Stimulated activated CD4-positive, alpha-beta T cell treated with anti-CD3 and anti-CD28 coated beads, TNF-alpha, amount 100 ng/mL, for 4 hours (primary cell): ENCODE measurements at places on chromosomes 1 and 21.
A peak's percentile ranks its signal among the peaks of the same experiment; 100 is the strongest.

GRCh38 chr1:67338642-67339041, 31.0 kb downstream of the IL12RB2 start:
- no peak for DNase-seq

- peak; percentile 89 for DNase-seq
These were observed at the start of gene TARS2 for GRCh38 chr1:150486966-150487762. Gene TARS2 (plus strand): TSS chr1:150487419. CDS start chr1:150487451, 32 bp downstream.

GRCh38 chr21:40021558-40022351, 154.5 kb downstream of the PCP4 start:
- DNase-seq, result no peak

- no peak for DNase-seq
These were observed 106.5 kb downstream of the HLCS start for GRCh38 chr21:36859744-36860501.

DNA sequence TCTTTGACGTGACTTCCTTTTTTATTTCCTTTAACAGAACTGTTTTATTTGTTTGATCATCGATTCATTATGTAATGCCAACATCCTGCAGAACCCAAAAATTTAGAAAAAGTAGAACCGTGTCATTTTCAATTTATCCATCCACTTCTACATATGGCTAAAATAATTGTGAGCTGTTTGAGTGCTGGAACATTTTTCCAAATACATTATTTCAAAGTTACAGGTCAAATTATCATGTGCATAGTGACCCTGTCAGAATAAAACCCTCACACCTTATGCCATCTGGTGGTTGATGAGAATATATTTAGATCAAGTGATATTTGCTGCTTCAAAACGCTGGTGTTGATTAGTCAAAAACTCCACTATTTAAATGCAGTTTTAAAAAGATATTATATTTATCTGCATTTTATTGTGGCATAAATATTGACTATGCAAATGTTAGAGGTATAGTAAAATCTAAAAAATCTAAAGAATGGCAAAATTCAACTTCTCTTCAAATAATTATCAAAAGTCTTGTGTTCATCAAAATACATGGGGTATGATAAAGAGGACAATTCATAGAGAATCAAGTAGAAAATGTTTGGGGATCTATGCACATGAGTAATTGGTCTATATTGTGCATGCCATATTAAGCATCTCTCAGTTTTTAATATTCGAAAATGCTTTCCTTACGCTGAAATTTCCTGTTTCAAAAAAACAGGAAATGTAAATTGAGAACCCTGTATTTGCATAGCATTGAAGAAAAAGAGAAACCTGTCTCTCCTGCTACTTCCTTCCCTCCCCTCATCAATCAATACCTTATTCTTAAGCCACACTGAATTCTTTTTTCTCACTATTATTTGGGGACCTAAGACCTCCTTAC, 39.7 kb downstream of the UBE2U start:
- DNase-seq, result no peak

DNA sequence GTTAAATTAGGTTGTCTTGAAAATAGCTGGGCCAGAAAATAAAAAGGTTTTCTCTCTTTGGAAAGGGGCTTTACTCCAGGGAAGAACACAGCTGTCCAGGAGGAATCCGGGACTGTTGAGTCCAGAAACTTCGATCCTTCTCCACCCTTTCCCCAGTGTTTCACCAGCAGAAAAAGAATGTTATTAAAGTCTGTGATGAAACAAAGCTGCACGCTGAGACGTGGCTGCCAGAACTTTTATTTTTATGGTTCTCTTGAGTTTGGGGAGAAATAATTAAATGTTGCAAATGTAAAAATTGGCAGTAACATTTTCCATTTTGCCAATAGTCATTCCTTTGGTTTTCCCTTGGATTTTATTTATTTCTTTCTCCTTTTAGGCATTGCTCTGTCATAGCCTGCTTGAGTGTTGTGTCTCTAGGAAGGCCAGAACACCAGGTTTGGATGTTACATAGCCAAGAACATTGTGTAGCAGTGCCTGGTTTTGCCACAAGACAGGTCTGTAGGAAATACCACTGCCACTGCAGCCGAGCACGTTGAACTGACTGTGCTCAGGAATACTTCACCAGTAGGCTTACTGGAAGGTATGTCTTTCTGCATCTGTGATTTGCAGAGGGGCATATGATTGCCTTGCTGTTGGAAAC, 87.4 kb downstream of the ROR1 start:
- DNase-seq, result no peak

DNA sequence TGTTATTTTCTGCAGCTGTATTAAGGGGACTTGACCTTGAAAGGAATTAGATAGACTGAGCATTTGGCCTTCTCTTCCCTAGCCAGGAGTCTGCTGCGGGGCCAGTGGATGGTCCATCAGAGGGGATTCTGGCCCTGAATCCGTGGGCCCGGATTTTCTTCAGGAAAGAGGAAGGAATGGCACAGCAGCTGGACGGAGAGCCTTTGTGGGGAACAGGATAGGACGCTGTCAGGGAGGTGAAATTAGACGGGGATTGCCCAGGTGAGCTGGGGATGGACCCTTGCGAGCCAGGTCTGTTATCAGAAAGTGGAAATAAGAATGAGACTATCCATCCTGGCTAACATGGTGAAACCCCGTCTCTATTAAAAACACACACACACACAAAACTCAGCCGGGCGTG, 1.7 kb upstream of the C2CD2 start:
- DNase-seq, result no peak

DNA sequence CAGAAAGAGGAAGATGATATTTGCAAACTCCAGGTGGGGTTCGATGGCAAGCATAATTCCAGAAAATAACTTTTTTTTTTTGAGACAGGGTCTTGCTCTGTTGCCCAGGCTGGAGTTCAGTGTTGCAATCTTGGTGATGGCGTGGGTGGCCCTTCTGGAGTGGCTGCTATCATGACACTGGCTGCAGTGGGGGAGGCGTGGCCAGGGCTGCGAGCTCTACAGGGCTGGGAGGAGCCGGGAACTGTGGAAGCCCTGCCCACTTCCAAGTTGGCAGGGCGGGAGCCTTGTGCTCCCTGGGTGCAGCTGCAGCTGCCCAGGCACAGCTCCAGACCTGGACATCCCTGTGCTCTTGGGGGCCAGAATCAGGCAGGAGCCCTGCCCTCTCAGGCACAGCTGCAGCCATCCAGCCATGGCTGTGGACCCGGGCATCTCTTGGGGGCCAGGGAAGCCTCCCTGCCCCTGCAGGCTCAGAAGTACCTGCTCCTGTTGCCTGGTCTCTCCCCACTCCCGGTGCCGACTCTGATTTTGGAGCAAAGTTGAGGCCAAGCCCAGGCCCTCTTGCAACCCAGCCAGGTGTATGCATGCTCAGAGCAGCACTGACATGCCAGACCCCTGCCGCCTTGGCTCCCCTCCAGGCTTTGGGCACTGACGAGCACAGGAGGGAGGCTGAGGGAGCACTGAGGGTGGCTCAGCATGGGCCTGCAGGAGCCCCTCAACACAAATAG, 7.2 kb upstream of the BCL10 start:
- no peak for DNase-seq

DNA sequence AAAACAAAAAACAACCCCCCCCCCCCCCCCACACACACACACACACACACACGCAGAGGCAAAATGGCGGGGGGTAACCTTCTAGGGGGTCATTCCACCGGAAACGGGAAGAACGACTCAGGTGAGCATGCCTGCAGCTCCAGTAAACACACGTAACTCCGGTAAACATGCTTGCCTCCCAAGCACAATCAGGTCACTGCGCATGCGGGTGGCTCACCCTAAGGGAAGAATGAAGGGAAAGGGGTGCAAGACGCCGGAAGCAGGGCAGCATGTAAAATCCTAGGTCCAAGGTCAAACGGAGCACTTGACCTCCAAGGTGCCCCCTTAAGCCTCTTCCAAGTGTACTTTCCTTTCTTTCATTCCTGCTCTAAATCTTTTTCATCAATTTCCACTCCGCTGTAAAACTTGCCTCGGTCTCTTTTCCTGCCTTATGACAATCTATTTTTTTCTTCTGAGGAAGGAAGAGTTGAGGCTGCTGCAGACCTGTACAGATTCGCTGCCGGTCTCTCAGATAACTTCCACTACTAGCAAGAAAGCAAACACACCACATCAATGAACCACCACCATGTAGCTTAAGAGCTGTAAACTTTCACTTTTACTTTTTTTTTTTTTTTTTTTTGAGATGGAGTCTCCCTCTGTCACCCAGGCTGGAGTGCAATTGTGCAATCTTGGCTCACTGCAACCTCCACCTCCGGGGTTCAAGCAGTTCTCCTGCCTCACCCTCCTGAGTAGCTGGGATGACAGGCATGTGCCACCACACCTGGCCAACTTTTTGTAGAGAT, 21.0 kb upstream of the CBR3 start:
- no peak for DNase-seq

DNA sequence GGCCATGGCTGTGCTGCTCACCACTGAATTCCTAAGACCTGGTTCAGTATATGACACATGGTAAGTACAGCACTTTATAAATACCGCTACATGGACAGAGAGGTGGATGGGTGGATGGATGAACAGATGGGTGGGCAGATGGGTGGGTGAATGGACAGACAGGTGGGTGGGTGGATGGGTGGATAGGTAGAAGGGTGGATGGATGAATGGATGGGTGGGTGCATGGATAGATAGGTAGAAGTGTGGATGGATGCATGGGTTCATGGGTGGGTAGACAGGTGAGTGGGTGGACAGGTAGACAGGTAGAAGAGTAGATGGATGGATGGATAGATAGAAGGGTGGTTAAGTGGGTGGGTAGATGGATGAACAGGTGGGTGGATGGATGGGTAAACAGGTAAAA, 54.8 kb downstream of the TMCO4 start:
- no peak for DNase-seq

DNA sequence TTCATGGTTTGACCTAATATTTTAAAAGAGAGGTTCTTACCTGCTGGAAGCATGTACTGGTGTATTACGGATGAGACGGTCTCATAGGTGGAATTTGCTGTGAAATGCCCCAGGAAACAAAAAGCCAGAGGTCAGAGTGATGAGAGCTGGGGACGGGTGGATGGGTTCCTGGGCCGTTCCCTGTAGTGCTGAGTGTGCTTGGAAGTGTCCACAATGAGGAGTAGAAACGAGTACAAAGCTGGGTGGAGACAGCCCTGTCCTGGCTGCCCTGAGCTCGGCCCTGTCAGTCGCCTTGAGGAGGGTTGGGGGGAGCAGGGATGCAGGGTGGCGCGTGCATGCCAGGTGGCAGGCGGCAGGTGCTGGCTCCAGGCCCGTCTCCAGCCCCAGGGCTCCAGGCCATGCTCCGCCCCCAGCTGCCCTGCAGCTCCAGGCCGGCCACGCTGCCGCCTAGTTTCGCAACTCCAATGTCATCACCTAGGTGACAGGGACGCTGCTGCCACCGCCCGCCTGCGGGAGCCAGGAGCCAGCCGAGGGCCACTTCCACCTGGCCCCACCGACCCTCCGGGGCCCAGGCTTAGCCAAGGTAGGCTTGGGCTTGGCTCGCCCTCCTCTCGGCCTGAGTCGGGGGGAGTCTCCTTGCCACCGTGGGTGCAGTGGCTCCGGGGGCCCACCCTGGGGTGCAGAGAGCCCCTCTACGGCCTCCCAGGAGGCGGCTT, 16.4 kb downstream of the TP73 start:
- DNase-seq, result no peak

DNA sequence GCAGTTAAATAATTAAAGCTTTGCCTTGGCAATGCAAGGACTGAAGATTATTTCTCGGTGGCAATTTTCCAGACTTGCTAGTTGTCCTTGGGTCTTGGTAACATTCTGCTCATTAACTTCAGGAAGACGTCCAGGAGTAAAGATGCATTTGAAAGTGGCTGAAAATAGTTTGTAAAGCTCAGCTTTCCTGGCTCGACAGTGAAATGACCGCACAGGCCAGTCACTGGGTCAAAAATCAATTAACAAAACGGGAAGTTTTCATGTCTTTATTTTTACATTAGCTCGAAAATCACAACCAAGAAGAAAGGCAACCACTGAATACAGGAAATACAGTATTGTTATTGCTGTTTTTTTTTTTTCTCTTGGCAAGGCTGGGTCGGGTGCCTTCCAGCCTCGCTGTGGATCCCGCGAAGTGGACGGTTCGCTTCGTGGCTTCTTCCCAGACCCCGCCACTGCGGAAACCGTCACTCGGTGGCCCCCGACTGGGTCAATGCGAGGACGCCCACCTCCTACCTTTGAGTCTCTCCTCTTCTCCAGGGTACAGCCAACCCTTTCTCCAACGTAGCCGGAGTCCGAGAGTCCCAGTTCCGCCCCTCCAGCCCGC, 479 bp upstream of the SNX7 start:
- DNase-seq, result no peak

- no peak for DNase-seq
These were observed 30.8 kb downstream of the RNF19B start for GRCh38 chr1:32933742-32934322.

DNA sequence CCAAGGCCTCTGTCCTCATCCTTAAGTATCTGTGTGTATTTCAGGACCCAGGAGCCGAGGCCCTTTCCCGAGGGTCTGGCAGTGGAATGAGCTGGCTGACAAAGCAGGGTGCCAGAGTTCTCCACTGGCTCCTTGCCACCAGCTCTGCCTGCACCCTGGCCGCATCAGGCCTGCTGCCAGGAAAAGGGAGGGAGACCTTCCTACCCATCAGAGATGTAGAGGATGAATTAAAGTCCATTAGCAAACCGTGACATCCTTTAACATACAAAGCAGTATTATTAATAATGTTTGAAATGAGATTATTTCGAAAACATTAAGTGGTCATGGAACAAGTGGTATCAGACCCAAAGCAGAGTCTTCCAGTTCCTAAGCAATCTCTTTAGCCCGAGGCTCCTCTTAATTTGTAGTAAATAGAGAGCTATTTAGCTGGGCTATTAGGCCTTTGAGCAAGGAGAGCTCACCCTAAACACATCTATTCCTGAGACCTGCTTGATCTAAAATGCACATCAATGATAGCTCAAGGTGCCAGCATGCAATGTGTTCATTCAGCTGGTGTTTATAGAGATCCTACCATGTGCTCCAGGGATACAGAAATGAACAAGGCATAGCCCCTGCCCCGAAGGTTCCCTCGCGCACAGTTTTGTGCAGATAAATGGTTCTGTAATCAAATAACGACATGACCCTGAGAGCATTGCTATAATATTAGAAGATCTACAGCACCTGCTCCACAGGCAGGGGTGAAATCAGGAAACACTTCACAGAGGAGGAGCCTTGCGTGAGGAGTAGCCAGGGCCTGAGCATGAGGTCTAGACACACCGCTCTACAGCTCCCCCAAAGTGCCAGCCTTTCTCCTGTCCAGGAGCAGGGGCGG, 44.0 kb downstream of the FAM163A start:
- DNase-seq, result no peak
